ENCODE measurements at places on chromosomes 6 and 20.

DNA sequence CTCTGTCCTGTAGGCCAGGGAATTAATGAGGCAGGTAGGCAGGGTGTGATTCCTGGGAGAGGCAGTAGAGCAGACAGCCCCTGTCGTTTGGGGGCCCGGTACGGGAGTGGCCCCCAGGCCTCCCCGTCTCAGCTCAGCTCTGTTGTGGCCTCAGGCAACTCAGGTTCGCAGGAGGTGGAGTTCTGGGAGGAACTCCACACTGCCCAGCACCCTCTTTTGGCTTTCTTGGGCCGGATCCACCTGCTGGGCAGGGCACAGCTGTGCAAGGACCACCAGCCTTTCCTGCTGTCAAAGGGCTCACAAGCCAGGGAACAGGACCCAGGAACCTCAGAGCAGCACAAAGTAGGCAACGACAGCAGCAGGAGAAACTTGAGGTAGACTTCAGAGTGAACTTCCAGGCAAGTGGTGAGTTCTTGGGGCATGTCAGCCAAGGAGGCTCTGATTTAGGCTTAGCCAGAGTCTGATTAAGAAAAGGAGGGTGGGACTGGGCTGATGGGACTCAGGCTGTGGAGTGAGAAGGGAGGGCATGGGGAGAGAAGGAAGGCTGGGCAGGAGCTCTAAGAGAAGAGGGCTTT, 36.9 kb downstream of the RAB44 start:
- no peak for DNase-seq

GRCh38 chr6:109313139-109313538, 69.1 kb downstream of the CD164 start:
- DNase-seq: no peak

- DNase-seq: peak; percentile 55
Measured at GRCh38 chr6:69881322-69882151, 15.2 kb downstream of the COL19A1 start.

GRCh38 chr6:45483021-45483420, 105.3 kb upstream of the SUPT3H start:
- no peak for DNase-seq

DNA sequence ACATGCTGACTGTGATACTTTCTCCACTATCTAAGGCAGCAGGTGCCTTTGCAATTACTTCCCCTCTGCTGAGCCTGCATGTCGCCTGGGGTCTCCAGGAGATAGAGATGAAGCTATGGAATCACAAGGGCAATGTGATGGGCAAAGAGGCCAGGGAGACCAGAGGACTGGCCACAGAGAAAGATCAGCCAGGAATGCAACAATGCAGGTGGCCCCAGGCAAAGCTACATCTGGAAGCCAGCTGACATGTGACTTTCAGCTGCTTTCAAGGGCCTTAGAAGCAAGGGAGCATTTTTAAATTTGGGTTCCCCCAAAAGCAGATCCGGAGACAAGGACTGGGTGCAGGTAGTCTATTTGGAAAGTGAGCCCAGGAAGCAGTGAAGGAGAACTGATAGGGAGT, 107.9 kb upstream of the SRSF6 start:
- no peak for DNase-seq

DNA sequence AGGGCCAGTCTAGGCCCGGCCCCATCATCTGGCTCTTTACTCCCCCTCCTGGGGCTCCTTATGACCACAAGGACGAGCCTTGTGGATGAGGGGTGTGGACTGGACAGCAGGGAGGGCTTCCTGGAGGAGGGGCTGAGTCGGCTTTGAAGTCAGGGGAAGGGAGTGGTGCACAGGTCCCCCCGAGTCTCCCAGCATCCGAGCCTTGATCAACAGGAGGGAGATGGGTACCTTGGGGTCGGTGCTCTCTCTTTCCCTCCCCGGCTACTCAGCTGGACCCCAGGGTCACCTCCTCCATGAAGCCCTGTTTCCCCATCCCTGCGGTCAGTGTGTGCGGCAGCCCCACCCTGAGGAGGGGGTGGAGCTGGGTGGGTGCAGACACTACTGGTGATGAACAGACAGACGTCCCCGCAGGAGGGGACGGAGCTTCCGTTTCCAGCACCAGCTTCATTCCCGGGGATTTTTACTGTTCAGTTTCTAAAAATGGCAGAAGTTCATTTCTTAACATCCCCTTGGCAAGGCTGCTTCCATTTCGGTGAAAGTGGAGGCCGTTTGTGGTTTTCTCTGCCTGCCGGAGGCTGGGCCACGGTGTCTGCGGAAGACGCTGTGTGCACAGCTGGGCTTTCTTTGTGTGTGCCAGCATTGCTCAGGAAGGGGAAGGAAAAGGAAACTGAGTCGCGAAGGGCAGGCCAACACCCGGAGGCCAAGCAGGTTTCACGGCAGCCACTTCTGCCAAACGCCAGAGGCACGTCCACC, 19.6 kb downstream of the NTSR1 start:
- DNase-seq: peak; percentile 90

DNA sequence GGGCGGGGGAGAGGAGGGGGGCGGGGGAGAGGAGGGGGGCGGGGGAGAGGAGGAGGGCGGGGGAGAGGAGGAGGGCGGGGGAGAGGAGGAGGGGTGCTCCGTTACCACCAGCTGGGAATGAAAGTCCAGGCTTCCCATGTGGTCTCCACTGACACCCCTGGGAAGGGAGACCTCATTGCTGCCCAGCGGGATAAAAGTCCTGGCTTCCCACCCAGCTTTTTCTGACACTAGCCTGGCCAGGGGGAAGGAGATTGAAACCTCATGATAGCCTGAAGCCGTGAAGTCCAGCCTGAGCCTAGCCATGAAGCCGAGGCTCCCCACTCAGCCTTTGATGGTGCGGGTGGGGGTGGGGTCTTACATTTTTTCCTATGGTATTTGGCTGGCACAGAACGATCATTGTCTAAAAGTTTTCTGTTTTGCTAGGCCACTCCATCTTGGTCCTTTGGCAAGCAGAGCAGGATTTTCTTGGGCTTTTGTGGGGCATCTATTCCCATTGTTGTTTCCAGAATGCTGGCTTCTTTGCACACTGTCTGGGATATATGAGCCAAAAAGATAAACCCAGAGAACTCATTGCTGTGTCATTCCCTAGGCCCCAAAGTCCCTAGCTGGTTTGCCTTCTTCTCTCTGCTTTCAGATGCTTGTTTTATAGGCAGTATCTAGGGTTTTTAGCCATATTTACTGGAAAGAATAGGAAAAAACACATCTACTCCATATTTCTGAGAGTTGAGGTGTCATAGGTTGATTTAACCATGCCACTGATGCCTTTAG, 67.9 kb upstream of the RNF24 start:
- DNase-seq: peak; percentile 48

GRCh38 chr20:49892260-49892659, 23.1 kb downstream of the SPATA2 start:
- no peak for DNase-seq

DNA sequence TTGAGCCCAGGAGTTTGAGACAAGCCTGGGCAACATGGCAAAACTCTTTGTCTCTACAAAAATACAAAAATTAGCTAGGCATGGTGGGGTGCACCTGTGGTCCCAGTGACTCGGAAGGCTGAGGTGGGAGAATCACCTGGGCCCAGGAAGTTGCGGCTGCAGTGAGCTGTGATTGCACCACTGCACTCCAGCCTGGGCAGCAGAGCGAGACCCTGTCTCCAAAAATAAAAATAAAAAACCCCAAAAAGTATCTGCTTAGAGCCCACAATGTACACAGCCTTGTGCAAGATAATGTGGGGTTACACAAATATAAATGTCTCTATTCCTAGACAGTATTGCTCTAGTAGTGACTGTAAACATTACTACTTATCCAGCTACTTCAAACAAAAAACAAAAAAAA, 5.9 kb downstream of the ESF1 start:
- no peak for DNase-seq

GRCh38 chr6:113600551-113601339, 256.4 kb upstream of the MARCKS start:
- DNase-seq: peak; percentile 84

- no peak for DNase-seq
Measured at GRCh38 chr20:1174787-1175186, 10.0 kb downstream of the TMEM74B start.

- peak; percentile 49 for DNase-seq
Measured at GRCh38 chr6:16334671-16335070, 96.3 kb downstream of the GMPR start.

GRCh38 chr6:45626087-45626891, 248.6 kb upstream of the SUPT3H start:
- no peak for DNase-seq

GRCh38 chr6:128520436-128521281, at the start of gene PTPRK:
Gene PTPRK (minus strand): TSS chr6:128520599. CDS start chr6:128520358, 241 bp downstream.
- DNase-seq: peak; percentile 91

DNA sequence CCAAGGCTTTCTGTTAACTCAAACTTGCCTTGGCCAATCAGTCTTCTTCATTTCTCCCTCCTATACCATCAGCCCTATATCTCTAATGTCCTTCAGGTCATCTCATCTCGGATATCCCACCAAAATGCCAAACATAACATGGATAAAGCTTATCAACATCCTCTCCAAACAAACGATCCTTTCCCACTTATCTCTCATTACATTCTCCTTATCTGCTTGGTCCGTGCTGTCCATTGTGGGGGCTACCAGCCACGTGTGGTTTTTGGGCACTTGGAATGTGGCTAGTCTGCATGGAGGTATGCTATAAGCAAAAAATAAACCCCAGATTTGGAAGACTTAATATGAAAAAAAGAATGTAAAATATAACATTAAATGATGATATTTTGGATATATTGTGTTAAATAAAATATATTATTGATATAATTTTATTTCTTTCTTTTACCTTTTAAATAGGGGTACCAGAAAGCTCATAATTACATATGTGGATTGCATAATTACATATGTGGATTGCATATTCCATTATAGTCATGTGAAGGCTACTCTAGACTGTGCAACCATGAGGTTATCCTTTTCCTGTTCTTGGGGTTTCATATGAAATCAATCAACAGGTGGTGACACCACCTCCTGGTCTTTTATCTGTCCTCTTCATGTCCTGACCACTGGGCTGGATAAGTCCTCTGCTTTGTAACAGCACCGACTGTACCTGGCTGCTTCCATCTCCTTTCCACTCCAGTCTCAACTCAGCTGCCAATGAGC, 123.0 kb downstream of the CD83 start:
- DNase-seq: no peak

GRCh38 chr6:143804835-143805239, 38.3 kb upstream of the LTV1 start:
- no peak for DNase-seq

DNA sequence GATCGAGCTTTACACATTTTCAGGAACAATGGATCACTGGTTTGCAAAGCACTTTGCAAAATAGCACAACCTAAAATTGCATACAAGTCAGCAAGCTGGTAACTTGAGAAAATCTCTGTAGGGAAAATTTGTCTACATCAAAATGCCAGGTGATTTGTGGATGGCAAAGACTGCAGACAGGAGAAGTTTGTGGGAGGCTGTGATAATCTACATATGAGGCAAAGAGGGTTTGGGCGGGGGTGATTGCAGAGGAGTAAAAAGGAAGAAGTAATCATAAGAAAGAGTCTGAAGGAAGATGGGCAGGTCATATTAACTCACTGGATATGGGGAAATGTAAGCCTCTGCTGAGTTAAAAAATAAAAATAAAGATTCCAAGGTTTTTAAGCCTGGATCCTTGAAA, 166.3 kb upstream of the STXBP5 start:
- DNase-seq: no peak

GRCh38 chr6:43964659-43965570, 162.3 kb downstream of the MRPL14 start:
- DNase-seq: peak; percentile 38

- DNase-seq: no peak
Measured at GRCh38 chr20:5580940-5581708, 169.1 kb upstream of the SHLD1 start.

GRCh38 chr20:44028003-44028730, 113.5 kb downstream of the TOX2 start:
- no peak for DNase-seq

- DNase-seq: no peak
Measured at GRCh38 chr6:169692516-169692915, 9.3 kb downstream of the WDR27 start.

GRCh38 chr6:78483553-78484197, 383.7 kb upstream of the IRAK1BP1 start:
- DNase-seq: no peak
